Left kidney (tissue), 8 donors: ENCODE measurements at places on chromosomes 5 and 9. TPM values are rescaled to one million over a fixed set of nuclear protein-coding genes. Genes with fewer than 3 reads are reported as not detected.

Gene IFNA2
- not detected for polyA plus RNA-seq

GRCh38 chr5:157350939-157351801 lies 85.2 kb downstream of the CYFIP2 start:
- no peak for DNase-seq

DNA sequence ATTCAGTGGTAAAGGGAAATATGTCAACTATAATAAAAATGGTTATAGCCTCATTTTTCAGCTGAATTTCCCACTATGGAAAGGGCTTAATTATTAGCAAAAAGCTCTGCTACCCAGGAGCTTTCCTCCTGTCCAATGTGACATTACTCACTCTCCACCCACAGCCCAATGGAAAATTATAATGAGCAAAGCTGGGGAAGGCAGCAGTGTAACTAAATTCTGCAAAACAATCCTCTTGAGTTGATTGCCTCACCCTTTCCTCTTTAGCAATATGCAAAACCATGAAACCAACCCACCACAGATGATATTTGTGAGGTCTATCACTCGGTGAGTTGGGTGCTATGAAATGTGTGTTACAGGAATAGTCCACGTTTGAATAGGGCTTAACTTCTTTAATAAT lies 14.0 kb upstream of the PLPPR1 start:
- no peak for DNase-seq

DNA sequence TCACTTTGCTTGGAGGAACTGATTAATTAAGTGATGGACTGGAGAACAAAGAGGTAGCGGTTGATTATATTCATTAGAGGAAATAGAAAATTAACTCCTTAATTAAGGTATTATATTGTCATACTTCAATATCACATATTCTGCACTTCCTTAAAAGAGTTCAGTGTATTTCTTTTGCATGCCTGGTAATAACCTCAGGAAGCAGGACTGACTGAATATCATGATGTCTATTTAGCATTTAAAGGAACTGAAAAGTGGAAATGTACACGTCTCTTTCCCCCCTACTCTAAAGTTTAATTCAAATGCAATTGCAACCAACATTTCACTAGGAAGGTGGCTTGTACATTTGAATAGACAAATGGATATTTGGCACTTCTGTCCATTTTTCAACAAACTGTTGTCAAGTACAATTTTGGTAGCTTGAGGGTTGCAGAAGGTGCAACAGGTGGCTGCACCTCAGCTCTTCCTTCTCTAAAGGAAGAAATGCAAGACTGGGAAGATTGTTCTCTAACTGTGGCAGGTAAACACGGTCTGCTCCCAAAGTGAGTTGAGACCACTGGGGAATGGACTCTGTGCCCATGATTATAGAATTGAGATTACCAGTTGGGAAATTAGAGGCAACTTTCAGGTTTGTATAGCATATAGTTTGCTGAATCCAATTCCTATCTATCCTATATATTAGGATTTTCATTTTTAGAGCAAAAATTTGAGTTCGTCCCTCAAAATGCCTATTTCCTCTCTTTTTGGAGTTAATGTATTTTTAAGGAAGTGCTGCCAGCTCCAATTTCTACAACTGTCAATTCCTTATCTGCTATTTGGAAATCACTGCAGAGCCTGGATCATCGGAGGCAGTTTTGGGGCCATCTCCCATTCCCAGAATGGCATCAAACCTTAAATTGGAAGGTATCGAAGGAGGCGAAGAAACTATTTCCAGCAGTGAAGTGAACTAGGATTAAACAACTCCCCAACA lies 98.9 kb upstream of the TAF11L2 start:
- DNase-seq, result no peak

GRCh38 chr9:110104261-110104809 lies 103.6 kb downstream of the C9orf152 start:
- no peak for DNase-seq

GRCh38 chr9:99896119-99896518 lies 10.3 kb upstream of the STX17 start:
- DNase-seq, result no peak

Gene PAEP
- 0.42 TPM for polyA plus RNA-seq

- DNase-seq, result peak; percentile 71
Measured at GRCh38 chr9:133509179-133510083, 15.3 kb downstream of the MYMK start.

Gene SLC46A2
- 0.12 TPM for polyA plus RNA-seq

Gene GABRA6
- polyA plus RNA-seq, result not detected

- no peak for DNase-seq
Measured at GRCh38 chr9:131068076-131068816, 28.1 kb upstream of the AIF1L start.

Gene DMRT3
- 1.5 TPM for polyA plus RNA-seq

- DNase-seq, result no peak
Measured at GRCh38 chr9:133333011-133333410, 3.0 kb downstream of the SURF6 start.

GRCh38 chr5:126015235-126016181 lies 407.7 kb upstream of the GRAMD2B start:
- DNase-seq, result peak; percentile 73

GRCh38 chr5:18850216-18850615 lies 1137.8 kb downstream of the CDH18 start:
- no peak for DNase-seq

Gene SEC24A
- polyA plus RNA-seq, result 23.7 TPM

- DNase-seq, result no peak
Measured at GRCh38 chr5:159581502-159582249, 251.4 kb upstream of the IL12B start.

DNA sequence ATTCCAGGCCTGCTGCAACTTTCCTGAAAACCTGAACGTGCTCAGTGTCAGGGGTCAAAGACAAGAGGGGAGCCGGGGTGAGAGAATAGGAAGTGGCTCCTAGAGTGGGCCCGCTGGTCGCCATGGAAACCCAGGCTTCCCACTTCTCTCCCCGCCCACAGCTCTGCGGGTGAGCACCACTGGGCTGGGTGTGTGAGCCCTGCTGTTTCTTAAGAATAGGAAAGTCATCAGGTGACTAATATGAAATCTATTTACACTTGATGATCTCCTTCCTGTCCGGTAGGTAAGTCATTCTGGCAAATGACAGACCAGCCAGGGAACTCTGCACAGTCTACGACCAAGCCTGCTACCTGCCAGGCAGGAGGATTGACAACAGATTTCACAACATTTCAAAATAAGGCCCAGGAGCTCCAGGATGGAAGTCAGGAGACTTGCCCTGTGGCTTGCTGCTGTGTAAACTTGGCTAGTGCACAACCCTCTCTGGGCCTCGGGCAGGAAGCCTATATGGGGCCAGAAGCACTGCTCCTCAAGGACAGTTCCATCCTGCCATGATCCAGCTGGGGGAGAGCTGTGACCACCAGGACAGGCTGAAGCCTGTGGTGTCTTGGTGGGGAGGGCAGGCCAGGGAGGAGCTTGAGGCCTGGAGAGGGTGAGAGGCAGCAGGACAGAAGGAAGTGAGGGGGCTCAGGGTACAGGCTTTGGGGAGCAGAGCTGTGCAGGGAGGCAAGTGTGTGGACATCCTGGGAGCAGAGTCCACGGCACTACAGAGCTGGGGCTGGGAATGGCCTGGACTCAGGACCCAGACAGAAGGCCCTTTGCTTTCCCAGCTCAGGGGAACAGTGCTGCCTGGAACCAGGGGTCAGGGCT lies 60.6 kb downstream of the SHB start:
- DNase-seq, result no peak

DNA sequence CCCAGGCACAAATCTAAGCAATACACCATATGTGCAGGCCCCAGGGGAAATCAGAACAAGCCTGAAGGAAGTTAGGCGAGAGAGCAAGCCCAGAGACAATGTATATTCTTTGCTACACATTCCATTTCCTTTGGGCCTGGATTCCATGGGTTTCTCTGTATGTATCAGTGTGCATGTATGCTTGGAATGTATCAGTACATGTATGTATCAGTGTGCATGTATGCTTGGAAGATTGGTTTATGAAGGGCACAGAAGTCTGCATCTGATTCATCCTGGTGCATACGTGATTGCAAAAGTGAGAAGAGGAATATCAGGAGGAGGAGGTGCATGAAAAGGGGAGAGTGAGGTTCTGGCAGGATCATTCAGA lies 232.6 kb upstream of the ANKRD55 start:
- no peak for DNase-seq

GRCh38 chr9:466747-467146 lies 252.1 kb downstream of the DOCK8 start:
- DNase-seq, result no peak
